ENCODE measurements at places on chromosomes 5 and 9.

GRCh38 chr5:179131321-179131835 is 71.2 kb downstream of the ZNF354C start:
- H3K4me3 ChIP-seq, result no peak overlapping the region
- H3K27me3 ChIP-seq, result no peaks in the 10 kb centered on the region
- peaks cover 23% of the 10 kb centered on the region for H3K36me3 ChIP-seq
- no peak for DNase-seq
- no peaks in the 10 kb centered on the region for H3K4me1 ChIP-seq
- H3K27ac ChIP-seq, result no peak overlapping the region

GRCh38 chr9:107760469-107761242 is 271.1 kb upstream of the KLF4 start:
- H3K27ac ChIP-seq, result no peak overlapping the region
- H3K27me3 ChIP-seq, result no peaks in the 10 kb centered on the region
- H3K4me1 ChIP-seq, result no peaks in the 10 kb centered on the region
- no peak overlapping the region for H3K4me3 ChIP-seq
- DNase-seq, result no peak

GRCh38 chr9:69829484-69829883 is 8.9 kb downstream of the CFAP95 start:
- no peaks in the 10 kb centered on the region for H3K27me3 ChIP-seq
- H3K4me3 ChIP-seq, result no peak overlapping the region
- no peaks in the 10 kb centered on the region for H3K36me3 ChIP-seq
- DNase-seq, result no peak
- no peaks in the 10 kb centered on the region for H3K4me1 ChIP-seq

DNA sequence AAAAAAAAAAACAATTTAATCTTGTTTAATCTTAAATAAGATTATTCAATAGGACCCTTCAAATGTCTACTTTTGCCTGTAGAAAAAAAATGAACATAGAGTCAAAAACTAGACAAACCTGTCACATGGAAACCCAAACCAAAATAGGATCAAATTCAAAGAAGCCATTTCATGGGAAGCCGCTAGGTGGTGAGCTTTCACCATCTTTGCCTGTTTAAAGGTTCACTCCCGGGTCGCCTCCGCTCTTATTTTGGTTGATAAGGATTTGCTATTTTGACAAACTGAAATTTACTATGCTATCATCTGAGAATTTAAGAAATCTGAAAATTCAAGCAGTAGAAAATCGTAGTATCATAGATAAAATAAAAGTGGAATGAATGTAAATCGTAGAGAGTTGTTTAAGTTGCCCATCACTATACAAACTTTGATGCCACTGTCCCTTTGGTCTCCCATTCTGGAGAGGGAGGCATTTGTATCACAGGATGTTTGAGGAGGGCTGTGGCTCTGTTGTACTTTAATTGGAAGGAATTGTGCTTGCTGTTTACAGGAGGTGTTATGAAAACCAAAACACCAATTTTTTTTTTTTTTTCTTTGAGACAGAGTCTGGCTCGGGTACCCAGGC is 43.5 kb upstream of the DNAH5 start:
- no peak overlapping the region for H3K4me3 ChIP-seq
- H3K4me1 ChIP-seq, result no peaks in the 10 kb centered on the region
- no peak for DNase-seq
- no peak overlapping the region for H3K27ac ChIP-seq
- H3K27me3 ChIP-seq, result peaks cover 20% of the 10 kb centered on the region
- no peaks in the 10 kb centered on the region for H3K36me3 ChIP-seq

- no peaks in the 10 kb centered on the region for H3K27me3 ChIP-seq
- peaks cover 2% of the 10 kb centered on the region for H3K36me3 ChIP-seq
- H3K27ac ChIP-seq, result no peak overlapping the region
- peaks cover 15% of the 10 kb centered on the region for H3K4me1 ChIP-seq
Measured at GRCh38 chr9:131534721-131535237, 3.7 kb upstream of the UCK1 start.

DNA sequence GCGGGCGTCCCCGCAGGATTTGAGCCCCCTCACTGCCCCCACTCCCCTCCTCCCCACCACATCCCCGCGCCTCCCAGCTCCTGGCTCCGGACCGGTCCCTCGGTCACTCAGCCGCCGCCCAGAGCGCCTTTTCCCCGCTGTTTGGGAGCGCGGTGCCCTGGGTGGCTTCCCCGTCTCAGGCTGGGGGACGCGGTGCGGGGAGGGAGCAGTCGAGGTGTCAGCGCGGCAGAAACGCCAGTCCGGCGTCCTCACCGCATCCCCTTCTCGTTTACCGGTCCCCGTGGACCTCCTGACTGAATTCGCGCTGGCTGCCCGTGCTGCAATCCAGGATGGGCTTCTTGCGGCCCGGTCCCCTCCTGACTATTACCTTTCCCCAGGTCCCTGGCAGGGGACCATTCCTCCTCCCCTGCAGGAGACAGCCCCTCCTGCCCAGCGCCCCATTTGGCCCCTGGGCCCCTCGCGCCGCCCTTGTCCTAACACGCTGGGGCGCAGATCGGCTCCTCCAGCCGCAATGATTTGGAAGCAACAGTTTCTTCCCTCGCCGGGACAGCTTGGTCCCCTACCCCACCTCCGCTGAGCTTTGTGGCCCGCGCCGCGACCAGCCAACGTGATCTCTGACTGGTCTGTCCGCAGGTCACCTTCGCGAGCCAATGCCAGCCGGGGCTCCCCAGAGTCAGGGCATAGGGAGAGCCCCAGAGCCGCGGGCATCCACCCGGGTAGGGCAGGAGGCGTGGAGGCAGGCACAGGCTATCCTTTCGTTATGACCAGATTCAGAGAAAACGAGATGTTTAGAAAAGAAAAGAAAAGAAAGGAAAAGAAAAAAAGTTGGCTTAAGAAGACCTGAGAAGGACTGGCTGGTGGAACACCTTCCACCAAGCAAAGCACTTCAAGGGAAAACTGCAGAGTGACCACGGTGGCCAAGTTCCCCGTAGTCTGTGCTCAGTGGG is 1.2 kb downstream of the ANKRD33B start:
- DNase-seq, result no peak
- H3K27ac ChIP-seq, result peak overlapping the region; percentile 84

GRCh38 chr5:105259581-105260217 is 1697.1 kb upstream of the NUDT12 start:
- no peaks in the 10 kb centered on the region for H3K27me3 ChIP-seq
- no peaks in the 10 kb centered on the region for H3K36me3 ChIP-seq
- H3K27ac ChIP-seq, result no peak overlapping the region

- no peaks in the 10 kb centered on the region for H3K4me1 ChIP-seq
- H3K27me3 ChIP-seq, result no peaks in the 10 kb centered on the region
- no peaks in the 10 kb centered on the region for H3K36me3 ChIP-seq
- no peak overlapping the region for H3K4me3 ChIP-seq
- H3K27ac ChIP-seq, result no peak overlapping the region
Measured at GRCh38 chr9:112203536-112203935, 28.4 kb upstream of the SUSD1 start.

DNA sequence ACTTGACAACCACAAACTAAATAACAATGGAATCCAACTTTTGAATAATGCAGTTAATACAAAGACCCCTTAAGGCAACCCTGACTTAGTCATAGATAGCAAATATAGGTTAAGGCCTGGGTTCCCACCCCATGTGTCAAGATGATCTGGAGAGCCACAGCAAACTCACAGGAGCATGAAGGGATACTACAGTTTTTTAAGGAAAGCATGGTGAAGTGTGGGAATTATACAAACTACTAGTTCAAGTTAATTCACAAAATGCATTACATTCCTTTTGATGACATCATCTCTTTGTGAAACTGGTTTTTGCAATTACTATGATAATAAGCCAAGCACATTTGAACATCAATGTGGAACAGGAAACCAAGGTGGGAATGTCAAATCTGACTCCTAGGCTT is 50.6 kb downstream of the LHFPL2 start:
- H3K27me3 ChIP-seq, result no peaks in the 10 kb centered on the region
- H3K4me3 ChIP-seq, result no peak overlapping the region

GRCh38 chr9:91865041-91865440 is 85.0 kb downstream of the ROR2 start:
- no peak overlapping the region for H3K4me3 ChIP-seq
- no peaks in the 10 kb centered on the region for H3K4me1 ChIP-seq
- no peak overlapping the region for H3K27ac ChIP-seq
- no peaks in the 10 kb centered on the region for H3K27me3 ChIP-seq
- no peak for DNase-seq

DNA sequence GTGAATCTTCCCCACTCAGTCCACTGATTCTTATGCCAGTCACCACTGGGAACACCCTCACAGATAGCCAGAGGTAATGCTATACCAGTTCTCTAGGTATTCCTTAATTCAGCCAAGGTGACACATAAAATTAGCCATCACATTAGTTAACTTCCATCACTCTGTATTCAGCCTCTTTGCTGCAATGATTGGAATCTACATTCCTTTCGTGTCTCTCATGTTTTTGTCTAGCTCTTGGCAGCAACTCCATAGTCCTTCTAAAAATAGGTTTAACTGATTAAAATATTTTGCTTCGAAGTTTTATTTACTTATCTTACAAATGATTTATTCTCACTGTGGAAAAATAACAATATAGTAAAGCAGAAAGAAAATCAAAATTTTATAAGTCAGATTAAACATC is 19.6 kb upstream of the RNF20 start:
- DNase-seq, result no peak
- no peaks in the 10 kb centered on the region for H3K27me3 ChIP-seq
- no peaks in the 10 kb centered on the region for H3K36me3 ChIP-seq
- no peak overlapping the region for H3K27ac ChIP-seq
- no peak overlapping the region for H3K4me3 ChIP-seq

- H3K36me3 ChIP-seq, result no peaks in the 10 kb centered on the region
- no peaks in the 10 kb centered on the region for H3K27me3 ChIP-seq
- H3K4me3 ChIP-seq, result no peak overlapping the region
- no peaks in the 10 kb centered on the region for H3K4me1 ChIP-seq
Measured at GRCh38 chr5:35835796-35836742, 20.6 kb upstream of the IL7R start.

GRCh38 chr9:17477816-17478215 is 101.0 kb upstream of the SH3GL2 start:
- no peak overlapping the region for H3K4me3 ChIP-seq
- no peaks in the 10 kb centered on the region for H3K36me3 ChIP-seq
- no peak overlapping the region for H3K27ac ChIP-seq
- no peaks in the 10 kb centered on the region for H3K27me3 ChIP-seq
- H3K4me1 ChIP-seq, result no peaks in the 10 kb centered on the region
- DNase-seq, result no peak

DNA sequence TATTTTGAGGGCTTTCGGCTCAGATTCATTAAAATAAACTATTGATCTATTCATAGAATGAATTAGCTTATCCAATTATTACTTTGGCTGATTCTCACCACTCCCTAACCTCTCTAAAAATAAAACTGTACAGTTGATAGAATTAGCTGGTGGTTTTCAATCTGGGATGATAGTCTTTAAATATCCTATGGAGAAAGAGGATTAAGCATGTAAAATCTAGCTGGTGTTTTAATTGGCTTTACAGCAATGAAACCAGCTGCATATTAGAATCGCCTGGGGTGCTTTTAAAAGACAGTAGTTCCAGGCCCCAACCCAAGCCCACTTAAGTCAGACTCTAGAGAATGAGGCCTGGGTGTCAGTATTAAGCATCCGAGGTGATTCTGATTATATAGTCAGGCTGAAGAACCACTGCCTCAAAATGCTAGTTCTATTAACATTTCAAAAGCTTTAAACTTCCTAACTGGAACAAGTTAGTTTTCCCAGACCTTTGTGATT is 95.1 kb downstream of the MAP1B start:
- H3K27me3 ChIP-seq, result no peaks in the 10 kb centered on the region
- no peak overlapping the region for H3K4me3 ChIP-seq
- DNase-seq, result no peak
- H3K27ac ChIP-seq, result no peak overlapping the region
- H3K4me1 ChIP-seq, result no peaks in the 10 kb centered on the region

DNA sequence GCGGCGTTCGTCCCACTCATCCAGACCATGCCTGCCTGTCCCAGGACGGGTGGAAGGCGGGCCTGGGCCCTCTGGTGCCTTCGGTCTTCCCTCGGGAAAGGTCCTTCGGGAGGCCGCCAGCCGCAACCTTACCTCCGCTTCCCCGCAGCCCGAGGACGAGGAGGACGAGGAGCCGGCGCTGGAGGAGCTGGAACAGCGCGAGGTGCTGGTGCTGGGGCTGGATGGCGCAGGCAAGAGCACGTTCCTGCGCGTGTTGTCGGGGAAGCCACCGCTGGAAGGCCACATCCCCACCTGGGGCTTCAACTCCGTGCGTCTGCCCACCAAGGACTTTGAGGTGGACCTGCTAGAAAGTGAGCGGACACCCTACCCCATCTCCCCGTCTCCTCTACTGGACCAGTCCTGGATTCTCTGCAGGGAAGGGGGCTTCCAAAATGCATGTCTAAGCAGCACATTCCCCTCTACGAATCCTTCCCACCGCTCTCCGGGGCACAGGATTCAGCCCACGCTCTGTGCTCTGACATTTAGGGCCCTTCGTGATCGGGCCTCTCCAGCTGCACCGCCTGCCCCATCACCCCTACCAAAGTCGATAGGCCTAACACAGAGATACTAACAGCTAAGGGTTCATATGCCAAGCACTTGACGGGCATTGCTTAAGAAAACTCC is 1.1 kb downstream of the ARL10 start:
- no peak for DNase-seq
- H3K36me3 ChIP-seq, result no peaks in the 10 kb centered on the region
- H3K27me3 ChIP-seq, result no peaks in the 10 kb centered on the region
- H3K4me1 ChIP-seq, result no peaks in the 10 kb centered on the region
- peak overlapping the region; percentile 61 for H3K4me3 ChIP-seq
- peak overlapping the region; percentile 78 for H3K27ac ChIP-seq

- no peaks in the 10 kb centered on the region for H3K27me3 ChIP-seq
- no peak for DNase-seq
- H3K4me1 ChIP-seq, result no peaks in the 10 kb centered on the region
- no peaks in the 10 kb centered on the region for H3K36me3 ChIP-seq
- no peak overlapping the region for H3K27ac ChIP-seq
Measured at GRCh38 chr5:153256-153655, 38.0 kb upstream of the LRRC14B start.

- H3K4me3 ChIP-seq, result no peak overlapping the region
- no peak overlapping the region for H3K27ac ChIP-seq
- H3K36me3 ChIP-seq, result no peaks in the 10 kb centered on the region
- no peak for DNase-seq
Measured at GRCh38 chr5:110265162-110265561, 461.3 kb downstream of the TMEM232 start.

DNA sequence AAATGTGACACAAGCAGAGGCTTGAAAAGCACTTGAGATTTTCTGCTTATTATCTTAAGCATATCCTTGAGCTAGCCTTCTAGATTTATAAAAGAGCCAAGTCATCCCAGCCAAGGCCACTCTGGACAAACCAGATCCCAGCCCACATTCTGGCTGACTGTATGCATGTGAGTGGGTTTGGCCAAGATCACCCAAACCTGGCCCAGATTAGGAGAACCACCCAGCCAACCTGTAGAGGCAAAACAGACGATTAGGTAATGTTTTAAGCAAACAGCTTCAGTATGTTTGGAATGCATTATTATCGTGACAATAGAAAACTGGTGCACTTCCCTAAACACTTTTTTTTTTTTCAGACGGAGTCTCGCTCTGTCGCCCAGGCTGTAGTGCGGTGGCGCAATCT is 151.9 kb downstream of the SPATA31D1 start:
- no peak overlapping the region for H3K4me3 ChIP-seq
- no peak overlapping the region for H3K27ac ChIP-seq
- DNase-seq, result no peak
- H3K4me1 ChIP-seq, result no peaks in the 10 kb centered on the region
- H3K36me3 ChIP-seq, result no peaks in the 10 kb centered on the region

GRCh38 chr9:94881023-94881422 is 154.5 kb downstream of the AOPEP start:
- no peak for DNase-seq
- H3K4me1 ChIP-seq, result peaks cover 26% of the 10 kb centered on the region
- H3K36me3 ChIP-seq, result no peaks in the 10 kb centered on the region
- H3K27me3 ChIP-seq, result no peaks in the 10 kb centered on the region
- H3K27ac ChIP-seq, result peak overlapping the region; percentile 8
- H3K4me3 ChIP-seq, result no peak overlapping the region
